Putamen (tissue), 1 donor: ENCODE measurements at places on chromosomes 12 and 14.

DNA sequence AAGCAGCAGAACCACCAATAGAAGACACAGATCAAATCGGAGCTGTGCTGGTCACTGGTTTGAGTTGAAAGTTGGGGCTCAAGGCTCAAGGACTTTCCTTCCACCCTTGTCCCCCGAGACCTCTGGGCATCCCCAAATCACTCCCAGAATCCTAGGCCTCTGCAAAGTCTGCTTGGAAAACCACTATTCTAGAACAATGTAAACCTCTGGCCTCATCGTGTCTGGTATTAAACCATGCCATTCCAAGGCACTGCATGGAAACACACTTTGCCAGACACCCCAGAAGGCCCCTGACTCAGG, 288.0 kb downstream of the DPF3 start:
- DNase-seq = no peak

DNA sequence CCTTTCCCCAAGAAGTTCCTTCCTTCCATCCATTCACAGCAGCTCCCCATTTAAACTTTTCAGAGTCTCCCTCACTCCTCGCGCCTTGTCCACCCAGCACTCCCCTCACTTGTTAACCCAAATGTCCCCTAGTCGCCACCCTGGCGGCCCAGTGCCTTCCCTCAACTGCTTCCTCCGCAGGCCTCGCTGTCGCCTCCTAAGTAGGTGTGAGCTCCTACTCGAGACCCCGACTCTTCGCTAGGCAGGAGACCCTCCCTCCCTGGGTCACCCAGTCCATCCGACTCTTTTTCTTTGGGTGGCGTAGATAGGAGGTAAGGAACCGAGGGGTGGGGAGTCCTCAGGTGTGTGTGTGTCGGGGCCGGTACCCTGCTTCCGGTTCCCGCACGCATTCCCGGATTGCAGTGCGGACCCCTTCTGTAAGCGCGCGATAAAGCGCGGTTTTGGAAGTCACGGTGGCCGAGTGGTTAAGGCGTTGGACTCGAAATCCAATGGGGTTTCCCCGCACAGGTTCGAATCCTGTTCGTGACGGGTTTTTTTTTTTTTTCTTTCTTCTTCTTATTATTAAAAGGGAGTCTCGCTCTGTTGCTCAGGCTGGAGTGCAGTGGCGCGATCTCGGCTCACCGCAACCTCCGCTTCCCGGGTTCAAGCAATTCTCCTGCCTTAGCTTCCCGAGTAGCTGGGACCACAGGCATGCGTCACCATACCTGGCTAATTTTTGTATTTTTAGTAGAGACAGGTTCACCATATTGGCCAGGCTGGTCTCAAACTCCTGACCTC, 823 bp upstream of the SMARCC2 start:
- DNase-seq = peak; percentile 86

DNA sequence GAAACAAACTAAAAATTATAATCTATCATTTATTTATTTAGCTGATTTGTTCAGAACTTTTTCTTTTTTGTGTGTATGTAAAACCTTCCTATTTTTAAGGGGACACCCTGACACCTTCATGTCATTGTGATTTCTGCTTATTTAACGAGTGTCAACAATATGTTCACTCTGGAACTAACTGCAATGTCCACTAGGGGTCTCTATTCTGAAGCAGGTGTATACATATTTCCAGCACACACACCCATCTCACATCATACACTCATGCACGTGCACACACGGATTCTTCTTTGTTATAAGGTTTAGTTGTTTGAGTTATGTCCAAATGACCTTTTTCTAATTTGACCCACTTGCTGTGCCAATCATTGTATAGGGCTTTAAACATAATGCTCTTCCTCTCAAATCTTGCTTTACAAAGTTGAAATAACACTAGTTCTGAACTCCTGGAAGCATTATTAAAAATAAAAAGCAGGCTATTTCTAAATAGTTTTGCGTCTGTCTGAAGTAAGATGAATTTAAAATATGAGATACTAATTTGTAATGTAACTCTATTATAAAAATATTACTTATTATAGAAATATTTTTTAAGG, 15.5 kb downstream of the E2F7 start:
- DNase-seq = no peak

DNA sequence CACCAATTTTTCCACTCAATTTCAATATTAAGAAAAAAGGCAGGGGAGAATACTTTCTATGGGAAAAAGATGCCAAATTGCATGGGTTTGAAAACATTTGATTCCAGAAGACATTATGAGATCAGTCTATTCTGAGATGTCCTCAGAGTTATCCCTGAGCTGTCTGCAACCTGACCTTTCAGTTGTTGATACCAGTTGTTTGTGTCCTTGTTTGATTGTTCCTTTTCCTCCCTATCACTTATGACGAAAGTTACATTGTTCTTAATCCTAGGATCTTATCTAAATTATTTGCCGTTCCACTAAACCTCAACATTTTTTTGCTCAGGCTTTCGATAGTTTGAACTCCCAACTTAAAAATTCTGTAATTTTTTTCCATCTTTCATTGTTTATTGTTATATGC, 336.3 kb upstream of the NOVA1 start:
- DNase-seq = no peak

DNA sequence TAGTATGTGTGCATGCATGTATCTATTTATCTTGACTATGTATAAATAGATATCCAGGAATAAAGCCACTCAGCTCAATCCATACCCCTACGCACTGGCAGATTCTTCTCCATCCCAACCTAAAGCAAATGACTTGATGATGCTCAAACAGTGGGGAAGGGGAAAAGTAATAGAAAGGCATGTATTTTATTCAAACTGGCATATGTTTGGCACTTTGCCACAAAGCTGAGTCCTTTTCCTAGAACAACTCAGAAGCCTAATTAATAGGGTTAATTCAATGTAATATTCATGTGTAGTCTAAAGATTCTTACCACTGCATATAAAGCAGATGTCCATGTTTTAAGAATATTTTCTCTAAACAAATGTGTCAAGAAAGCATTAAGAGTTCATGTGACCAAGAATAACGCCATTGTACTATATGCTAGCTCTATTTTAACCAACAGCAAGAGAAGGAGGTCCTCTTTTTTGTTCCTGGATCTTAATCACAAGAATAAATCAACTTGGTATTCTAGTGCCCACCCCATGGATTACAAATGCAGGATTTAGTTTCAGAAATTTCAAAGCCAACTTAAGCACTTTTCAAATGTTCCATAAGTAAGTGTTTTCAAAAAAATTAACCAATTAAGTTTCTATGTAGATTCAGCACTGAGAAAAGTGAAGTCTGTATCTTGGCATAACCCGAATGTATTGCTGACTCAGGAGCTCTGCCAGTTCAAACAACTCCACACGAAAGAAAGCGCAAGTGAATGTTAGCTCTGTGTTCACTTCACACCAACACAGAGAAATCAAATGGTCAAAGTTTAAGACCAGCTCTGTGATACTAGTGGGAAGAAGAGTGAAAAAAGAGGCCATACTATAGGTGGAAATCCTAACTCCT, 233.6 kb downstream of the MED13L start:
- no peak for DNase-seq

- no peak for DNase-seq
These were observed 59.5 kb downstream of the GALNT4 start for GRCh38 chr12:89464974-89465592.

DNA sequence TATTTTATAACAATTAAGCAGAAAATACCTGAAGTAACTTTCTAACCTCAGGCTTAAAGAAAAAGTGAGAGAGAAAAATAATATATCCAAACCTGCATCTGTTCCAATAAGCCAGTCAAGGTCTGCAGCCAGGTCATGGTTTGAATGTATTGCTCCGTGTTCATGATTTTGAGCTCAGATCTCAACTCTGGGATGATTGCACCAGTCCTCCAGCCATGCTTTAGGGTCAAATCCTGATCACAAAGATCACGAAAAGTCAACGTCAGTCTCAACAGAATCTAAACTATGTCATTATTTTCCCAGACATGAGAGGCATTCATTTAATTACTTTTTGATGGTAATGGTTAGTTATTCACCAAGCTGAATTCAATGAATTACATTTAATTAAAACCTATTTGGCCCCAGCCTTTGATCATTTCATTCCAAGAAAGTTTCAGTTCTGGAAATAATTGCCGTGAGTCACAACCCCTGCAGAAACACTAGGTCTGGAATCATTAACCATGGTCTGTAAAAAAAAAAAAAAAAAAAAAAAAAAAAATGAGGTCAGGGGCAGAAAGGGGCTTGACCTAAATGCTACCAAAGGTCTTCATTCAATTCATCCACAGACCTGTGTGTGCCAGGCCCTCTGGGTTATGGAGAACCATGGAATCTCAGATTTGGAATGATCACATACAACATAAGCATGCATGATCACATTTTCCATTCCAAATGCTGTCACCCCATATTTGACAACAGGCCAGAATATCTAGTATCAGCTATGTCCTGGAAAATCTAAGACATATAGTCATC, 55.6 kb downstream of the NT5DC3 start:
- DNase-seq = no peak

DNA sequence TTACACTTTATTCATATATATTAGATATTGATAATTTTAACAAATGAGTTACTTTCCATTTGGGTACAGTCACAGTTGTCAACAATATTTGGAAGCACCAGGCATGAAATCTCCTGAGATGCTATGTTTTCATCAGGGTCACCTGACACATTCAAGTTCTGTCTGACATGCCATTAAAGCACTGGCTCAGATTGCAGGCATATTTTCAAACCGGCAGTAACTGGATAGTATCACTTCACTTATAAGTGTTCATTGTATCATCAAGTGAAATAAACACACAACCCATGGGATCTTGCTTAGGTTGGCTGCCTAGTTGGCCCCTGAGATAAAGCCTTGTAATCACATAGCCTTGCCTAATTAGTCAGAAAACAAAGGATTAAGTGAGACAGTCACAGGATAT, 4.8 kb downstream of the IFNG start:
- no peak for DNase-seq

- no peak for DNase-seq
These were observed 751.1 kb downstream of the TMEM121 start for GRCh38 chr14:106277503-106277902.

DNA sequence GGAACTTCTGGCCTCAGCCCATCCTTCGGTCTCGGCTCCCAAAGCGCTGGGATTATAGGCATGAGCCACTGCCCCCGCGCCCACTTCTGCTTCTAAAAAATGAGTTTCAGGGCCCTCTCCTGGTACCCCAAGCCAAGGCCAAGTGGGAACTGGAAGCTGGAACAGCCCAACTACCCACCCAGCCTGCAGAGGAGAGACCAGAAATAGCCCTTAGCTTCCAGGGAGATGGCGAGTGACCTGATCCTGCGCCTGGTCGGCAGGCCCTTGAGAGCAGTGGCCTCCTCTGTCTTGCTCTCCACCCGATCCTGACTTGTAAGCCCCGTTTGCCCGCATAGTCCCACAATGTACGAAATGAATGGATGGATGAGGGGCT, 31.2 kb upstream of the PLEKHG6 start:
- DNase-seq = no peak

DNA sequence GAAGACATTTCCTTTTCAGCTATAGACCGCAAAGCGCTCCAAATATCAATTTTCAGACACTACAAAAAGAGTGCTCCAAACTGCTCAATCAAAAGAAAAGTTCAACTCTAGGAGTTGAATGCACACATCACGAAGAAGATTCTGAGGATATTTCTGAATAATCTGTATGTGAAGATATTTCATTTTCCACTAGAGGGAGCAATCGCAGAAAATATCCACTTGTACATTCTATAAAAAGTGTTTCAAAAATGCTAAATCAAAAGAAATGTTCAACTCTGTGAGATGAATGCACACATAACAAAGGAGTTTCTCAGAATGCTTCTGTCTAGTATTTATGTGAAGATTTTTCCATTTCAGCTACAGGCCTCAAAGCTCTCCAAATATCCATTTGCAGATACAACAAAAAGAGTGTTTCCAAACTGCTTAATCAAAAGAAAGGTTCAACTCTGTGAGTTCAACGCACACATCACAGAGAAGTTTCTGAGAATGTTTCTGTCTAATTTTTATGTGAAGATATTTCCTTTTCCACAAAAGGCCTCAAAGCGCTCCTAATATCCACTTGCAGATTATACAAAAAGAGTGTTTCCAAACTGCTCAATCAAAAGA, 643.8 kb upstream of the ALG10B start:
- DNase-seq = no peak

DNA sequence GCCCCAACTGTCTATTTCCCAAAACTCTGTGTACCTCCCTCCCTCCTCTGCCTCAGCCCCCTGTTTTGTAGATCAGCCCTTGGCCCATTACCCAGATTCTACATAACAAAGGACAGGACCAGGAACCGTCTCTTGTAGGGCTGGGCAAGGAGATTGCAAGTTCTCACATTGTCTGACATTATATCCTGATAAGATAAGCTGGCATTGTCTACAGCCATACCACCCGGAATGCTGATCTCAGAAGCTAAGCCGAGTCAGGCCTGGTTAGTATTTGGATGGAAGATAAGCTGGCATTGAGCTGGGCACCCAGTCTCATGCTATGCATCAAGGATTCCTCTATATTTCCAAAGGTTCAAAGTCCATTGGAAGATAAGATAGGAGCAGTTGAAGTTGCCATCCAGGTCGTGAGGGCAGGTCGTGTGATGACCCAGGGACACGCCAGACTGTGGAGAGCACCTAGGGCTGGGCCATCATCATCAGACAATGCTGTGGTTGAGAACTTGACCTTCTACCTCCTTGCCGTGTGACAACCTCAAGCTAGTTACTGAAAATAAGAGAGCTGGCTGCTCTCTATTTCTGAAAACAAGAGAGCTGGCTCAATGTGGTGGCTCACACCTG, 29.5 kb downstream of the PHETA1 start:
- DNase-seq = no peak

GRCh38 chr12:49794021-49794420, 34.2 kb downstream of the NCKAP5L start:
- no peak for DNase-seq
